ENCODE measurements at places on chromosomes 1 and 21.

DNA sequence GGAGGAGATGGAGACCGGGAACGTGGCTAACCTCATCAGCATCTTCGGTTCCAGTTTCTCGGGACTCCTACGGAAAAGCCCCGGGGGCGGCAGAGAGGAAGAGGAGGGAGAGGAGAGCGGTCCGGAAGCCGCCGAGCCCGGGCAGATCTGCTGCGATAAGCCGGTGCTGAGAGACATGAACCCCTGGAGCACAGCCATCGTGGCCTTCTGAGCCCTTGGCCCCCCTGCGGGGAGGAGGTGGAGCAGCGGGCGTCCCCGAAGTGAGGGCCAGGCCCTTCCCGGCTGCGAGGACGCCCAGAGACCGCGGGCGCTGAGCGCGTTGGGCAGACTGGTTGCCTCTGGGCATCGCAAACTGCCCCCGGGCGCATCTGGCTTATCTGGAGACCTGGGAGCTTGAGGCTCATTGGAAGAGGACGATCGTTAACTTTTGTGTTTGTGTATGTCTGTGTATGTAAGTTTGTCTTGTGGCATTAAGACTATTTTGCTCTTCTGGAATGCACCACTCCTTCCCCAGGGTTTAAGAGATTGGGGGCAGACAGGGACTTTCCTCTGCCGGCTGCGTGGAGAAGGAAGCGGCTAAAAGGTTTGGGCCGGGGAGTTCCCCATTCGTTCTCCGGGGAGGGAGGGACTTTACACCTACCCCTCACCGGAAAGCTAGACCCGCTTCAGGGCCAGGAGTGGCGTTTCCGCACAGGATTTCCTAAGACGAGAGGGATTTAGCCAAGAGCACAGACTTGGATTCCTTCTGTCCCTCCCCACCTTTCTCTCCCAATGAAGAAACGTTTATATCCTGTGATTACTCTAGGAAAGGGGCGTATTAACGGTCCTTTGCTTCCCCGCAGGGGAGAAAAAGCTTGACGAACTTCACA is 1.4 kb downstream of the IER5 start:
- DNase-seq: no peak

- DNase-seq: no peak
Measured at GRCh38 chr21:23585419-23585818, 2021.9 kb downstream of the MRPL39 start.

DNA sequence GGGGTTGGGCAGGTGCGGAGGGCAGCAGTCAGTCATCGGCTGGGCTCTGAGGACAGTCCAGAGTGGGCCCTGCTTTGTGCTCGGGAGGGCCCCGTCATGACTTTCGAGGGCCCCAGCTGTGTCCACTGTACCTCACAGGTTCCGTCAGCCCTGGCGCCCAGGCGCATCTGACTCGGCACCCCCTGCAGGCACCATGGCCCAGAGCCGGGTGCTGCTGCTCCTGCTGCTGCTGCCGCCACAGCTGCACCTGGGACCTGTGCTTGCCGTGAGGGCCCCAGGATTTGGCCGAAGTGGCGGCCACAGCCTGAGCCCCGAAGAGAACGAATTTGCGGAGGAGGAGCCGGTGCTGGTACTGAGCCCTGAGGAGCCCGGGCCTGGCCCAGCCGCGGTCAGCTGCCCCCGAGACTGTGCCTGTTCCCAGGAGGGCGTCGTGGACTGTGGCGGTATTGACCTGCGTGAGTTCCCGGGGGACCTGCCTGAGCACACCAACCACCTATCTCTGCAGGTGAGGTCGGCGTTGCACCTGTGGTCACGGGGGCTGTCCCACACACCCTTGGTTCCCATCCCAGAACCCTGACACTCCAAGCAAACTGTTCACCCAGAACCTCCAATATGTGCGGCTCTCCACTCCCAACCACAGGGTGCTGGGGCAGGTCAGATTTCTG is 7.8 kb downstream of the PODN start:
- no peak for DNase-seq

DNA sequence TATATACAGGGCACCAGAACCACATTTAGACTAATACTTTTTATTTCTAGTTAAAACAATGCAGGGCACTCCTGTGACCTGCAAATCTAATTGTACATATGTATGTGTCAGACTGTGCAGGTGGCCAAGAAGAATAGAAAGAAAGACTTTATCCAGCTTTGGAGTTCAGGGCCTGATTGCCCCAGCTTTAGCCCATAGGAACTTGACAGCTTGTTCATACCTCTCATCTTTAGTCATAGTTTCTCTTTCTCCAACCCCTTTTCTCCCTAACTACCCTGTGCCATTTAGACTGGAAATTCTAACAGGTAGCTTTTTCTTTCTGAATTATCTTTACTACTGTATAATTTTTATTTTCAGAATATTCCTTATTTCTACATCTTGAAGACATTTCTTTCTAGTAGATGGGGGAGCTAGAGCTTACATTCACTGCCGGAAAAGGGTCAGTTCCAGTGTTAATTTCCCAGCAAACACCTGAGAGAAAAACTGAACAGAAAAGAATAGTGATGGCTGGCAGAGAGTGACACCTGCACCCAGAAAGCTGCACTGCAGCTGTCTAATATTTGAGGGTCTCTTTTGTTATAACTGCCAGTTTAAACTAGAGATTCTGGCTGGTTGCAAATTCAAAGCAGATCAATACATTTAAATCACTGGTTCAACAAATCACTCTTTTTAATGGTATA is 8.4 kb downstream of the YBX1 start:
- DNase-seq: no peak

- no peak for DNase-seq
Measured at GRCh38 chr1:12616709-12617373, 1.2 kb downstream of the DHRS3 start.

GRCh38 chr1:45205011-45205909 is 1.1 kb downstream of the ZSWIM5 start:
- peak; percentile 80 for DNase-seq

DNA sequence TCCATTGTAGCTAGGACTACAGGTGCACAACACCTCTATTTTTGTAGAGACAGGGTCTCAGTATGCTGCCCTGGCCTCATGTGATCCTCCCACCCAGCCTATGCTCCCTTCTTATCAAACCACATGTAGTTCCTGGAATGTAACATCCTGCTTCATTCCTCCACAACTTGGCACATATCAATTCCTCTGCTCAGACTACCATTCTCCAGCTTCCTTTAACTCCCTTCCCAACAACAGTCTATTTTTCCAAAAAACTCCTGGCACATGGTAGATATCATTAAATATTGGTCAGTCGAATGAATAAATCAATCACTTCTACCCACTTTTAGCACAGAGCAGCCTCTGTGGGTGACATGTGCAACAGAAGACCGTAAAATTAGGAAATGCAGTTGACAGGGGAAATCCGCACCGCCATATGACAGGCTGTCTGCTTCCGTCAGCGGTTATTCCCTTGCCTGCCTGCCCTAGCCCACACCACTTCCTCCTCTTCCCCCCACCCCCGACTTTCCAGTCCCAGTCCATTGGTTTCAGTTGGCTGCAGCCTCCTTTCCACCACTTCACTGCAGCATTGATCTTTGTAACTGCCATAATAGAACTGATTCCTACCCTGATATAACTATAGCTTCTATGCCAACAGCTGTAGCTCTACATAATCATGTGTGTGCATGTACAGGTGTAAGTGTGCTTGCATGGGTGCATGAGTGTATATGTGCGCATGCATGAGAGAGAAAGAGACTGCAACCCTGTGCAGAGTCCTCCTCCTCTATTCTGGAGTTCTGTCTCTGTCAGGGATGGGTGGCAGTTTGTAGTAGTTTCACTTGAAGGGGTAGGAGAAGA is 6.8 kb upstream of the AKR1A1 start:
- DNase-seq: no peak

DNA sequence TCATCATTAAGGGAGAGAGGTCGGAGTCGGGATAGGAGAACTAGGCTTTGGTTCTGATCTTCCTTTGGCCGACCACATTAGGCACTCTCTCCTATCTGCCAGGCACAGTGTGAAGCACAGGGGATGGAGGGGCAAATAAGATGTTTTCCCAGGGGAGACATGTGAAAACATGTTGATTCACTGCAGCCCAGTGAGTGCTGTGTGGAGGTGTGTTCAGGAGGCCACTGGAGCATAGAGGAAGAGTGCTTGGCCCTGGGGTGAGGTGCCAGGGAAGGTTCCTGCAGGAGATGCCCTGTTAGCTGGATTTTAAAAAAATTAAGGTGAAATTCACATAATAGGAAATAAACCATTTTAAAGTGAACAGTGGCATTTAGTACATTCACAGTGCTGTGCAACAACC is 3.7 kb downstream of the VANGL2 start:
- no peak for DNase-seq

- no peak for DNase-seq
Measured at GRCh38 chr1:98322966-98323365, 338.6 kb upstream of the SNX7 start.

- no peak for DNase-seq
Measured at GRCh38 chr1:224774378-224774777, 155.1 kb upstream of the DNAH14 start.

DNA sequence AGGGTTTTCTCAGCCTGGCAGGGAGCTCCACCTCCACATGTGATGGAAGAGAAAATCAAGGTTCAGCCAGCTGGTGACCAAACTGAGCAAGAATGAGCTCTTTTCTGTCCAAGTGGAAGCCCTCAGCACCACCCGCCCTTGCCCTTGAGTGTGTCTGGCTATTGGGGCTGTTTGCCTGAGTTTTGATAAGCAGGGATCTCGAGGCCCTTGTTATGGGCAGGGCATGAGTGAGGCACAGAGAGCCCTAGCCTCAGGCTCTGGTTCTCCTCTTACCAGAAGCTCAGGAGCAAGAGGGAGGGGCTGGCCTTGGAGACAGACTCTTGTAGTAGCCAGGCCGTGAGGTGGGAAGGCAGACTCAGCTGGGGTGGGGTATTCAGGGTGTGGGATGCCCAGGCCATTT is 37.5 kb upstream of the ARF1 start:
- no peak for DNase-seq

- no peak for DNase-seq
Measured at GRCh38 chr1:168835176-168835575, 106.2 kb upstream of the DPT start.

- DNase-seq: no peak
Measured at GRCh38 chr1:147505568-147505967, 35.7 kb upstream of the BCL9 start.

- DNase-seq: peak; percentile 46
Measured at GRCh38 chr1:217079584-217079983, 356.4 kb upstream of the ESRRG start.

DNA sequence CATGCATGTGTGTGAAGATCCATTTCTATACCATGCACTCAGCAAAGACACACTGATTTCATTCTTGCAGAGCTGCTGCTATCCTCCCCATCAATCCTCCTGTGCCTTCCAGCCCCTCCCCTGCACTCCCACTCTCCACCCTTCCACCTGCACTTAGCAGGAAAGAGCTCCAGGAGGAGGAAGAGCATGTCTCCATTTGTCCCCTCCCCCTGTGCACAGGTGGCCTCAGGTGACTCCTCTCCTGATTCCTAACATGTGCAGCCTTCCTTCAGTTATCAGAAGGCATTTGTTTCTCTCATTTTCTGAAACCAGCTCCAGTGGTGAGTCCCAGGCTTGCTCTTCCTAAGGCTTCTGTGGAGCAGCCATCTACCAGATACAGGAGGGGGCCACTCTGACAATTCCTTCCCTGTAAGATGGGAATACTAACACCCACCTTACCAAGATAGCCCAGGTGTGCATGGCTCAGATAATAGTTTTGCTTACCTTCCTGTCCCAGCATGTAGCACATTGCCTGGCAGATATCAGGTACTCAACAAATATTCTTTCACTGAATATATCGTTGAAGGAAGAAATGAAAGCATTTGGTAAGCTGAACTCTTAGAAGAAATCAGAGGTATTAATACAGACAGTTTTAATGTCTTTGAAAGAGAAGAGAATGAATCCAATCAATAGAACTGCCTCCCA is 21.9 kb upstream of the FAM3B start:
- peak; percentile 11 for DNase-seq

DNA sequence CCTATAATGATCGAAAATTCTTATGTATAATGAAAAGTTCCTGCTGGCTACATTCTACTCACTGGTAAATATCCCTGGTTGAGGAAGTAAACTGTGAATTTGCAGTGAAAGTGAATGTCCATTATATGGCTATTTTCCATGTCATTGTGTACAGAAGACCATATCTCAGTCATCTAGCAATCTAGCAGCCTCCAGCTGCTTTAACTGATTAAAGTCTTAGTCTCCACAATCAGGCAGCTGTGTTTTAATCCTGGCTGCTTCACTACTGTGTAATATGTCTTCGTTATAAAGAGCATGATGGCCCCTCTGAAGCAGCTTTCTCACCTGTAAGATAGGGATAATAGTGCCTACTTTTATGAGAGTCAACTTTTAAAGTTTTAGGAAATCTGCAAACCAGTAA is 11.4 kb downstream of the CLCA2 start:
- no peak for DNase-seq

DNA sequence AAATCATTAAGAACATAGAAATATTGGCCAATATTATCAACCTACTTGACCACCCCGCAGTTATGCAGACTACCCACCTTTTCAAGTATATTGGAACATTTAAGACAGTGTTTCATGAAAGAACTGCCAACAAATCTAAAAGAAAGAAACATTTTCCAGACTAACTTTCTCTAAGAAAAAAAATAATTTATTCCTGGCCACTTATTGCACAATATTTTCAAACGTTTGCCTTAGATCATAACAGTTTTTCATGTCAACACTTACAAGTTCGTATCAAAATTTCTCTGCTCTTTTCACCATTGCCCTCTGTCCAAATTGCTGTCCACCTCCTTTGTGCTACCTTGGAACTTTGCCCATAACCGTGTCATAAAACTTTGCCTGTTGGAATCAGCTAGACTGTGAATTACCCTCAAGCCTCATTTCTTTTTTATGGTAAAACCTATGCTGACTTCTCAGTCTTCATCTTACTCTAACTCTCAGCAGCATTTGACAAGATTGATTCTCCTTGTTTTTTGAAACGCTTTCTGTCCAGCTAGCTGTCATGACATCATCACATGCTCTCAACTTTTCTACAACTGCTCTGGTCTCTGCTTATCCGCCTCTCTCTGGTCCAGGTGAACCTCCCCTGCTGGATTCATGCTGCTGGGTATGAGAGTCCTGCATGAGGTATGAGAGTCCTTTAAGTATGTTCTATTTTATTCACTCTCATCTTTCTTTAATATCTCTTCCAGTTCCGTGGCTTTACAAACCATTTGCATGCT is 92.8 kb upstream of the CHRM3 start:
- DNase-seq: no peak

GRCh38 chr1:88763649-88764406 is 79.8 kb downstream of the PKN2 start:
- DNase-seq: no peak

DNA sequence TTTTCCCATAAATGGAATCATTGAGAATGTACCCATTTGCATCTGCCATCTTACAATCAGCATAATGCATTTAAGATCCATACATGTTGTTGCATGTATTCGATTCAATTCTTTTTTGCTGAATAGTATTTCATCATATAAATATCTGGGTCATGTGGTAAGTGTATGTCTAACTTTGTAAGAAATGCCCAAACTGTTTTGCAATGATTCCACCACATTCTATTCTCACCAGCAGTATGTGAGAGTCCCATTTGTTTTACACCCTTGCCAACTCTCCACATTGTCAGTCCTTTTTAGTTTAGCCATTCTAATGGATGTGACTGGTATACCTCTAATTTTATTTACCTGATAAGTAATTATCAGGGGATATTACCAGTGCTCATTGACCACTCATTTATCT is 115.8 kb upstream of the PBX1 start:
- no peak for DNase-seq

Data from NCI-H2029 treated with DMSO at 0.1 percent for 48 hours (cell line).